HFFc6 (cell line): ENCODE measurements at places on chromosomes 16 and 17. TPM values are rescaled to one million over a fixed set of nuclear protein-coding genes. Genes with fewer than 3 reads are reported as not detected.

VAT1L gene
- not detected in 3 replicates for total RNA-seq

DPEP3 gene
- total RNA-seq: not detected in 3 replicates

GRCh38 chr16:80527297-80527696, 13.5 kb upstream of the DYNLRB2 start:
- H3K4me3 ChIP-seq: no peak overlapping the region
- H3K27ac ChIP-seq: no peak overlapping the region
- H3K4me1 ChIP-seq: no peaks in the 10 kb centered on the region

GRCh38 chr16:396605-397004, 394 bp upstream of the NME4 start:
- peak overlapping the region; percentile 92 for H3K27ac ChIP-seq
- DNase-seq: peak; percentile 33
- H3K36me3 ChIP-seq: peaks cover 8% of the 10 kb centered on the region
- peaks cover 19% of the 10 kb centered on the region for H3K4me1 ChIP-seq
- peak overlapping the region; percentile 90 for H3K4me3 ChIP-seq

- H3K4me1 ChIP-seq: peaks cover 22% of the 10 kb centered on the region
- peak within 1 kb of the TSS; percentile 87 for H3K4me3 ChIP-seq
- H3K27me3 ChIP-seq: peaks cover 17% of the 10 kb centered on the region
- no peak for DNase-seq
- no peaks in the 10 kb centered on the region for H3K36me3 ChIP-seq
Observed at GRCh38 chr17:49575679-49576087, at the start of gene NXPH3. Gene NXPH3 (plus strand): TSS chr17:49575871. CDS start chr17:49576220, 349 bp downstream.

DNA sequence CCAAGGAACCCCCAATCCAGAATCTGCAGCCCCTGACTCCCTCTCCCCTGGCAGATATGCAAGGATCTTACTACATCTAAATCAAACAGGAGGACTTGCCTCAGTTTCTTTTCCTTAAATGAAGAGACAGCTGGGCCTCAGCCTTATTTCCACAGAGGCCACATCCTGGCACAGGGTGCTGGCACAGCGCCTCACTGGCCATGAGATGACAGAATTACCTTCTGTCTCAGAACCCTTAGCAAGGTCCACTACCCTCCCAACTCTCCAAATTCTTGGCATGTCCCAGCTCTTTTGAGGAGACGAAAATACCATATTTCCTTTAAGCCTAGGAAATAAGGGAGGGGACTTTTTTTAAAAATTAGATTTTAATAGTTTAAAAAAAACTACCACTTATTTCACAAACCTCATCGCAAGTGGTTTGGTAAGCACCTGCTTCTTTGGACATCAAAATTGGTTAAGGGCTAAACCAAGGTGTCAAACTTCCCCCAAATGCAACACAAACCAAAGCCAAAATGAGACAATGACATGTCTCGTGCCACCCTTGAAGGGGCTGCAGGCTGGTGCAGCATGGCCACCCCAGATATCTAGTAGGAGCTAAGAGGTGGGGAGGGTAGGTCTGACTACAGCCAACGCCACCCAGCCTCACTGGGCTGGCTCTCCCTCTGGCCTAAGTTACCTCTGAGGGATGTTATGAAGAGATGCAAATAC, 25.3 kb downstream of the FAM117A start:
- H3K27me3 ChIP-seq: peaks cover 41% of the 10 kb centered on the region
- H3K4me3 ChIP-seq: no peak overlapping the region
- H3K36me3 ChIP-seq: no peaks in the 10 kb centered on the region; the same call in 1 of the 2 replicates
- no peaks in the 10 kb centered on the region for H3K4me1 ChIP-seq
- no peak overlapping the region for H3K27ac ChIP-seq
- DNase-seq: no peak

DNA sequence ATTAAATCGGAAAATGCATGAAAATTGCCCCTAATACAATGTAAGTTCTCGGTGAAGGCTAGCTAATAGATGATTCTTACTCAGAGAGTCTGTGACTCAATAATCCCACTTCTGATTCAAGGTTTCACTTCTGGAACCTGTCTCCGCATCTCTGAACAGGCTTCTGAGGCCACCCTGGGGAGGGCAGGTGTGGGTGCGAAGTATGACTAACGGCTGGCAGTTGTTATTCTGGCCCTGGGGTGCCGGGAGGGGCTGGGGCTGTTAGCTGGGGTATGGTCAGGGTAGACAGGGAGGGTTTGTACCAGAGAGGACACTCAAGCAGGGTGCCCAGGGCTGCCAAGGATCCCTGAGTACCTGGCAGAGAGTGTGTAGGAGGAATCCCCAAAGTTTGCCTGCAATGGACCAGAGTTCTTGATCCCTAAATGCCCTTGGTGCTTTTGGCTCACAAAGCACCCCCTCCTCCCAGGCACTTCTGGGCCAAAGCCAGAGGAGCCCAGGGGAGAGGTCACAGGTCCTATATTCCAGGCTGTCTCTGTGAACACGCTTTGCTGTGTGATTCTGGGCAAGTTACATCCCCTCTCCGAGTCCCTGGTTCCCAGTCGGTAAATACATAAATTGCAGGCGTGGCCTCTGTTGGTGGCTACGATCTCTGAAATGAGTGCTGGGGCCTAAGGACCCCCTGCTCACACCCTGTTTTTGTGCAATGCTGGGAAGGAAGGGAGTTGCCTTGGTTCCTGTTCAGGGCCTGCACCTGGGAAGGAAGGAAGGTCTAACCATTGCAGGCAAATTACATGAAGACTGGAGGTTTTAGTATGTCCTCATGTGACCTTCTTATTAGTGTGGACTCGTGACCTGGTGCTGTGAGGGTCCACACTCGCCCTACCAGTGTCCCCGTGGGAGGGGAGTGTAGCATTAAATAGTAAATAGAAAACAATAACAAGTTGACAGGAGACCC, 49.9 kb upstream of the CPNE2 start:
- no peak overlapping the region; the same call in 1 of the 2 replicates for H3K4me3 ChIP-seq
- H3K4me1 ChIP-seq: peaks cover 38% of the 10 kb centered on the region
- H3K36me3 ChIP-seq: peaks cover 33% of the 10 kb centered on the region
- peaks cover 6% of the 10 kb centered on the region for H3K27me3 ChIP-seq

GRCh38 chr17:18327093-18327492, 12.0 kb downstream of the SMCR8 start:
- H3K36me3 ChIP-seq: peaks cover 9% of the 10 kb centered on the region; the same call in 1 of the 2 replicates
- no peak overlapping the region for H3K27ac ChIP-seq
- DNase-seq: no peak
- no peak overlapping the region for H3K4me3 ChIP-seq
- no peaks in the 10 kb centered on the region for H3K4me1 ChIP-seq
- peaks cover 1% of the 10 kb centered on the region for H3K27me3 ChIP-seq
